ENCODE measurements at places on chromosomes 16 and 17.

DNA sequence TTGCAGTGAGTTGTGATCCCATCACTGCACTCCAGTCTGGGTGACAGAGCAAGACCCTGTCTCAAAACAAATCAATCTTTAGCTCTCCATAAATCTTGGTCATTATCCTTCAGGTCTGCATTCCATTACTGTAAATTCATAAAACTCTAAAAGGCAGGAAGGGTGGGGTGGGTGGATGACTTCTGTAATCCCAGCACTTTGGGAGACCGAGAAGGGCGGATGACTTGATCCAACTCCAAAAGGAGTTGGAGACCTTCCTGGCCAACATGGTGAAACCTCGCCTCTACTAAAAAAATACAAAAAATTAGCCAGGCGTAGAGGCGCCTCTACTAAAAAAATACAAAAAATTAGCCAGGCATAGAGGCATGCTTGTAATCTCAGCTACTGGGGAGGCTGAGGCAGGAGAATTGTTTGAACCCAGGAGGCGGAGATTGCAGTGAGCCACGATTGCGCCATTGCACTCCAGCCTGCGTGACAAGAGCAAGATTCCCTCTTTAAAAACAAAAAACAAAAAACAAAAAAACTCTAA lies 2.2 kb upstream of the UBE2Z start:
- no peak for DNase-seq

DNA sequence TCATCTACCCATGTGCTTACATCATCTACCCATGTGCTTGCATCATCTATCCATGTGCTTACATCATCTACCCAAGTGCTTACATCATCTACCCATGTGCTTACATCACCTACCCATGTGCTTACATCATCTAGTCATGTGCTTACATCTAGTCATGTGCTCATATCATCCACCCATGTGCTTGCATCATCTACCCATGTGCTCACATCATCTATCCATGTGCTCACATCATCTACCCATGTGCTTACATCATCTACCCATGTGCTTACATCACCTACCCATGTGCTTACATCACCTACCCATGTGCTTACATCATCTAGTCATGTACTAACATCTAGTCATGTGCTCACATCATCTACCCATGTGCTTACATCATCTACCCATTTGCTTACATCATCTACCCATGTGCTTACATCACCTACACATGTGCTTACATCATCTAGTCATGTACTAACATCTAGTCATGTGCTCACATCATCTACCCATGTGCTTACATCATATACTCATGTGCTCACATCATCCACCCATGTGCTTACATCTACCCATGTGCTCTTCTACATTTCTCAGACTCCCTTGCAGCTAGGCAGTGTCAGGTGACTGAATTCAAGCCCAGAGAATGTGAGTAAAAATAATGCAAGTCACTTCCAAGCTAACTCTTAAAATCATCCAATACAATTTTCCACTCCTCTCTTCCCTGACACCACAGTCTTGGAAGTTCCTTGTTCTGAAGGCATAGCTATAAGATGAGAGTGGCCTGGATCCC lies 196.8 kb downstream of the CBLN1 start:
- no peak for DNase-seq

DNA sequence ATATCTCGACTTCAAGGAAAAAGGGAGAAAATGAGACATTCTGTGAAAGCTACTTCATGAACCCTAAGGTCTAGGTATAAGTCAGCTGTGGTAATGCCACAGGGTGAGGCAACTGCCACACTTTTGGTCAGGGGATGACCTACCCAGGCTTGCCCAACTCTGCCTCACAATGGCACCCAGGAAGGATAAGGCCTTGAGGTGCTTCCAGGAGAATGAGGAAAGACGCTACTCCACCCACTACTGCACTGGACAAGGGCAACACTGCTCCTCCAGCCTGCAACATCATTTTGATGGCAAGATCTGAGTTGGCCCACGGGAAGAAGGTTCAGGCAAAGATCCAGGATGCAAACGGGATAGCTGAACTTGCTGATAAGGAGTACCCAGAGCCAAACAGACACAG lies 22.0 kb upstream of the GFOD2 start:
- no peak for DNase-seq

DNA sequence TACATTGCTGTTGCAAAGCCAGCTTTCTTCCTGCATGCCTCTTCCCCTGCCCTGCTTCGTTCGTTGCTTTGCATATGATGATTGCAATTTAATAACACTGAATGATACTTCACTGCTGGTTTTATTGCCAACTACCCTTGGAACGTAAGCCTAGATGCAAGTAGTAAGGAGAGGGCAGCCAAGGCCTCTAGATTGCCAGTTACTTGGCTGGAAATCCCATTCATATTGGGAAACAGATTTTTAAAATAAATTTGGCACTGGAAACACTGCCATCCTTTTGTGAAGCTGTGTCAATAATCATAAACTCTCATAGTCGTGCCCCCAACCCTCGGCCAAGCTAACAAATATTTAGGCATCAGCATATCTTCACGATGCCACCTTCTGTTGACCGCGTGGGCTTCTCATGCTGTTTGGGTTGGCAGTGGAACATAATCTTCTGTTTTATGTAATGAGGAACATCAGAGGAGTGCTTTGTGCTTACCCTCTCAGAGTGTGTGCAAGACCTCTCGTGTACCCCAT lies 86.5 kb downstream of the MAP2K6 start:
- DNase-seq: no peak

- DNase-seq: peak; percentile 51
These were observed at the start of gene CMTM3 for GRCh38 chr16:66604376-66605176. Gene CMTM3, plus strand, starts transcription at chr16:66604704. Its CDS starts 102 bp downstream, at chr16:66604806.

- DNase-seq: no peak
These were observed at the start of gene SLFN14 for GRCh38 chr17:35560703-35561102. Gene SLFN14, minus strand, starts transcription at chr17:35560819. Its CDS starts 2,757 bp downstream, at chr17:35558062.

- no peak for DNase-seq
These were observed 15.9 kb upstream of the TNS4 start for GRCh38 chr17:40517286-40517662.

DNA sequence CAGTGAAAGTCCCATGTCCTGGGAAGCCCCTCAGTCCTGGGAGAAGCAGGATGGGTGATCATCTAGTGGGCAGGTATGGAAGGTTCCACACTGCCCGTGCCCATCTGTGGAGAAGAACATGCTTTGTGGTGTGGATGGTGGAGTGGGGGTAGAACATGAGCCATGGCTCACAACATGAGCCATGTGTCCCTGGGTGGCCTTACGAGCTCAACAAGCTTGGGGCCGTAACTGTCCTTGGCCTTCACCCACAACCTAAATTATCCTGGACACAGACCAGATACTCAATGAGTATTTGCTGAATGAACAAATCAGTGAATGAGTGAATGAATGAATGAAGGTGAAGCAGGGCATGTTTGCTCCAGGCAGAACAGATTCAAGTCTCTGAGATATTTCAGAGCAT lies 13.5 kb downstream of the SOX8 start:
- no peak for DNase-seq

GRCh38 chr16:25679511-25679910 lies 12.2 kb upstream of the HS3ST4 start:
- DNase-seq: no peak
